ENCODE measurements at places on chromosomes 3 and 15.

GRCh38 chr3:172247525-172248274 is 200.6 kb downstream of the GHSR start:
- no peak for DNase-seq

DNA sequence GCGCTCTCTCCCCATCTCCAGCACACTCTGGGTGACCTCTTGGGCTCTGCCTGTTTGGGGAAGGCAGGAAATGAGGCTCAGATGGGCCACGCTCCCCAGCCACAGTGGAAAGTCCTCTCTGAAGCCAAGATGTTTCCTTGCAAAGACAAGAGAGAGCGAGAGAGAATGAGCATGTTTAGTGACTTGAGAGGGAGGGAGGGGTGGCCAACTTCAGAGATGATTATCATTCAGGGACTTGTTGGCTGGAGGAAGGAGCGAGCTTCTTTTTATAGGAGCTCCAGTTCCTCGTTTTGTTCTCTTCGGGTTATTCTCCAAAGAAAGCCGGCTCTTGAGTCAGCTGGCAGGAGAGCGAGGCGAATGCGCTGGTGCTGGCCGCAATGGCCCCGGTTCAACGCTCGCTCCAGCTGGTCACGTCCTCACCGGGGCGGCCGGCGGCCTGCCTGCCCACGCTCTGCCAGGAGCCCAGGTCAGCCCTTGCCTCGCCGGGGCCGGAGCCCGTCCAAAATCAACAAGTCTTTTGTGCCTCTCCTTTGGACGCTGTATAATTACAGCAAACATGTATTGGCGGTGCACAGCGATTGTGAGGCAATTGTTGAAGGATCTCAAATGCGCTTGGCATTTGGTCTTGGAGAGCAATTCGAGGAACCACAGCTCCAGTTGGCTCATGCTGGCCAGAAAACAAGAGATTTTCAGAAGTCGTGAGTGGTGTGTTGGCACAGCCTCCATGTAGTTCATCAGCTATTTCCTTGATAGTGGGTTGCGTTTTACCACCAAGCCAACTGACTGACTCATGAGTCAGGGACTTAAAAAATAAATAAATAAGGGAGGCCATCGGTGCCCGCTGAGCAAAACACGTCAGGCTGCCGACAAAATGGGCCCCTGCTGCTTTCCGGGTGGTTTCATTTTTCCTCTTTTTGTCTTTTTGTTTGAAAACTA is 288.6 kb downstream of the UACA start:
- DNase-seq, result peak; percentile 48

GRCh38 chr3:37751967-37752648 is 109.6 kb upstream of the CTDSPL start:
- no peak for DNase-seq

DNA sequence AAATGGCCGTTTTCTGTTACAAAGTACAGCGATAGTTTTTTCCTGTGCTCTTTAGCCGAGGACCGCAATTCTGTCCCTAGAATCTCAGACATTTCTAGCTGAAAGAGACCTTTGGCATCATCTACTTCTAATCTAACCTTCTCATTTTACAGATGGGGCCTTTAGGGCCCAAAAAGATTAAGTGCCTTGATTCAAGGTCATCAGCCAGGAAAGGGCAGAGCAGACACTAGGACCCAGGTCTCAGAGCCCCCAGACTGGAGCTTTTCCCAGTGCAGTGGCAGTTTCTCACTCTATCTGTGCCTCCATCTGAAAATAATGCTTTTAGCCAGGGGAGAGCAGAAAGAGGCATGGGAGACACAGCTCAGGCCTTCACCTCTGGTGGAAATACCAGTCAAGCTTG is 20.6 kb downstream of the ABHD2 start:
- DNase-seq, result no peak

DNA sequence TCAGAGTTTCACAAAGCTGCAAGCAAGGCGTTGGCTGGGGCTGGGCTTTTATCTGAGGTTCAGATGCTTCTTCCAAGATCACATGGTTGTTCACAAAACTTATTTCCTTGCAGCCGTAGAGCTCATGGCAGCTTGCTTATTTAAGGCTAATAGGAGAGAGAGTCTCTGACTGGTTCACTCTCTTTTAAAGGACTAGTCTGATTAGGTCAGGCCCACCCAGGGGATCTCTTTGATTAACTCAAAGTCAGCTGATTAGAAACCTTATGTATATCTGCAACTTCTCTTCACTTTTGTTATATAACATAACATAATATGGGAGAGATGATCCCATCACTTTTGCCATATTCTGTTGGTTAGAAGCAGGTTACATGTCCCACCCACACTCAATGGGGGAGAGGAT is 99.9 kb upstream of the CCNL1 start:
- no peak for DNase-seq

- DNase-seq, result no peak
Measured at GRCh38 chr3:177776661-177777101, 579.4 kb upstream of the TBL1XR1 start.

- no peak for DNase-seq
Measured at GRCh38 chr3:8579096-8579495, 65.5 kb downstream of the SSUH2 start.

DNA sequence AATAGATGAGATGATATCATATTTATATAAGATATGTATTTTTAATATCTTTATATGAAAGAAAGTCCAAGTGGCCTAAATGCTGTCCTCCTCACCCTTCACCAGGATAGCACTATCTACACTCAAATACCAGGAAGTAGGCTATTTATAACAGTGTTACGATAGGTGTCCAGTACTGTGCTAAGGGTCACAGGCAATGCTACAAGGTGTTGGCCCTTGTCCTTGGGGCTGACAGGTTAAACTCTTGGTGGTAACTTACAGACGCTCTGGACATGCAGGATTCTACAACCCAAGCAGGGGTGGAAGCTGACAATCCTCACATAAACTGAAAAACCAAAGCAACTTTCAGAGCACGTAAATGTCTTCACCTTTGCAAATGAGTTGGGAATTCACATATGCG is 22.3 kb downstream of the NCEH1 start:
- DNase-seq, result no peak

DNA sequence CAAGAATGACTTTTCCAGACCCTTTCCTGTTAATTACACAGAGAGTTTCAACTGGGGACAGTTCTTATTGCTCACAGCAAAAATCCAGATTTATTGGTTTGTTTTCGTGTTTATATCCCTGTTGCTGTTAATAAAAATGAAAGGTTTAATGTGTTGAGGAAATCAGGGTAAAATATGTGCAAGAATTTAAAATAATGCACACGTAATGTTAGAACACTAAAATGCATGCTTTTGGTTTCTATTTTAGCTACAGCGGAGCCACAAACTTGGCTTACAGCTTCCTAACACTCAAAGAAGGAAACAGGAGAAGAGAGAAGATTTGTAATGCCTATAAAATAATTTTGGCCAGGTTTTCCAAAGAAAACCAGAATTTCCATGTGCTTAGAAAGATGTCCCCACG is 62.7 kb downstream of the CASR start:
- no peak for DNase-seq

GRCh38 chr15:52491472-52491871 is 37.2 kb downstream of the MYO5A start:
- no peak for DNase-seq

DNA sequence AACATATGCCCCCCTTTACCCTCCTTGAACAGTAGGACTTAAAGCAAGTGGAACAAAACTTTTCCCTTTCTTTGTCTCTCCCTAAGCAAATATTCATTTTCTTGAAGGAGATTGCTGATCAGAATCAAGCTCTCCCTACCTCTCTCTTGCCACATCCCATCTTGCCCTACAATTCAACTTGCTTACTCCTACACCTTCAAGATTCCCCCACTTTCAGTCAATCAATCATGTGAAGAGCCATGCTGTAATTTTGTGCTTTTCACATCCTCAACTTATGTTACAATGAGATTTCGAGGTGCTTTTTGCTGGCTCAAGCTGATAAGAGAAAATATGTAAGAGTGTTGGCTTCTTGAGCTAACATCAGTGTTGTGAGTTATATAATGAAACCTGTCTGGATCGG is 662.9 kb downstream of the NLGN1 start:
- no peak for DNase-seq

- no peak for DNase-seq
Measured at GRCh38 chr3:146503461-146504202, 34.3 kb upstream of the PLSCR2 start.

Data from natural killer cell (primary cell).